ENCODE measurements at places on chromosomes 5 and 9.

- no peaks in the 10 kb centered on the region for H3K4me1 ChIP-seq
- DNase-seq: no peak
- no peaks in the 10 kb centered on the region for H3K27me3 ChIP-seq
- H3K27ac ChIP-seq: no peak overlapping the region
Observed at GRCh38 chr5:59268756-59269415, 624.6 kb downstream of the PDE4D start.

- H3K4me3 ChIP-seq: no peak overlapping the region
- H3K27ac ChIP-seq: no peak overlapping the region
- DNase-seq: no peak
- H3K27me3 ChIP-seq: no peaks in the 10 kb centered on the region
- H3K4me1 ChIP-seq: no peaks in the 10 kb centered on the region
Observed at GRCh38 chr9:86687788-86688187, 259.5 kb downstream of the GAS1 start.

GRCh38 chr5:154351141-154351540 lies 94.7 kb upstream of the SAP30L start:
- no peaks in the 10 kb centered on the region for H3K36me3 ChIP-seq
- no peak overlapping the region for H3K27ac ChIP-seq
- no peak overlapping the region for H3K4me3 ChIP-seq
- no peaks in the 10 kb centered on the region for H3K27me3 ChIP-seq

DNA sequence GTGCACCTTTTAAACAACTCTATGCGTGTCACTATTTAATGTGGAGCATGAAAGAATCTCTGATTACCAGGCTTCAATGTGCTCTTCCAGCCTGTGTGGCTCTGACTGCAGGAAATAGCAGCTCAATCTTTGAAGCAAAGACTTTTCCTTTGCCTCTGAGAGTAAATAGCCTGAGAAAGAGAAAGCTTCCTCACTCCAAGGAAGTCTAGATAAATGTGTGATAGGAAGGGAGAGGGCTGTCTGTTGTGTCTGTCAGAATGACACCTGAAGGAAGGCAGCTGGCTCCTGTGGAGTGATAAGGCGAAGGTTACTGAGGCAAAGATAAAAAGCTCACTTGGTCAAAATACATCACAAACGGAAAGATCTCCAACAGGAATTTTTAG lies 205.3 kb upstream of the HAPLN1 start:
- no peaks in the 10 kb centered on the region for H3K27me3 ChIP-seq
- no peak for DNase-seq
- no peak overlapping the region for H3K4me3 ChIP-seq
- no peaks in the 10 kb centered on the region for H3K4me1 ChIP-seq

DNA sequence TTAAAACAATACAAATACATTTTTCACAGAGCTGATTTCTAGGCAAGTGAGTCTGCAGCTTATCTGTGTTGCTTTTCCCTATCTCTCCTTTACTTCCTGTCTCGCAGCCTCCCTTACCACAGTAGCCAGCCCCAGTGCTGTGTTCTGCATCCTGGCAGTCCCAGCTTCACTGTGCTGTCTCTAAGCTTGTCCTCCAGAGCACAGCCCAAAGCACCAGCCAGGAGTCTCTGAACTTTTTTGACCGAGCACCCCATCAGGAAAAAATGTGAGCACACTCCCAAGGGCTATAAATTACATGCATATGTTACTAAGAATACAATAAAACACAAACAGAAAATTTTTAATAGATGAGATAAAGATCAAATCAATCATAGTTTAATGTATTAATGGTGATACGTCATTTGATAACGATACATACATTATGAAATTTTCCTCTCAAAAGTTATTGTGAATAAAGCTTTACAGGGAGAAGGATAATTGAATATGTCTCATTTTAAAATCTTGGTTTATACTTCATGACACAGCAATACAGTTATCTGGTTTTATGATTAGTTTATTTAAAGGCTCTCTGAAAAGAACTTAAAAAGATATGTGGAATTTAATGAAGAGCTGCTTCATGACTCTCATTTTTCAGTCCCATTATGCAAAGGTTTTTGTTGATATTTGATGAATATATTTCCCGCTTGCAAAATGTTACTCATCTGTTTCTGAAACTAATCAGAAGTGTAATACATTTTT lies 7.3 kb upstream of the RHOBTB3 start:
- H3K4me3 ChIP-seq: no peak overlapping the region
- no peak for DNase-seq
- H3K27me3 ChIP-seq: no peaks in the 10 kb centered on the region
- H3K36me3 ChIP-seq: no peaks in the 10 kb centered on the region
- no peak overlapping the region for H3K27ac ChIP-seq

DNA sequence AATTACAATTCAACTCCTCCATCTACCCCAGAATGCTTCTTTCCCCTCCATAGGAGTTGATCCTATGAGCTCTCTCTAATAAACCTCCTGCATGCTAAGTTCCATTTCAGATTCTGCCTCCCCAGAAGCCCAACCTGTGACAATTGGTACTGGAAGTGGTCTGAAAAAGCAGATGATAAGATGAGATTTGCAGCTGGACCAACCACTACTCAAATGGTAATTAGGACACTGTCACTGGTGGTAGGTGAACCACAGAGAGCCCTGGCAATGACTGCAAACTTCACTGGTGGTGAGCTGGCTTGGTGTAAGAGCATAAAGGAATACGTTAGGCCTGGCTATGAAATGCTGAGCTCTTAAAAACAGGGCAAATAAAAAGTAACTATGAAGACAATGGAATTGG lies 112.6 kb downstream of the ESM1 start:
- no peaks in the 10 kb centered on the region for H3K4me1 ChIP-seq
- H3K36me3 ChIP-seq: no peaks in the 10 kb centered on the region
- no peak overlapping the region for H3K27ac ChIP-seq
- no peaks in the 10 kb centered on the region for H3K27me3 ChIP-seq
- no peak overlapping the region for H3K4me3 ChIP-seq

GRCh38 chr5:64183956-64184355 lies 18.3 kb downstream of the RNF180 start:
- no peaks in the 10 kb centered on the region for H3K4me1 ChIP-seq
- no peaks in the 10 kb centered on the region for H3K27me3 ChIP-seq
- no peaks in the 10 kb centered on the region for H3K36me3 ChIP-seq
- no peak for DNase-seq
- H3K27ac ChIP-seq: no peak overlapping the region

GRCh38 chr9:98797491-98797890 lies 1.1 kb upstream of the ANKS6 start:
- no peak overlapping the region for H3K4me3 ChIP-seq
- no peak overlapping the region for H3K27ac ChIP-seq
- no peaks in the 10 kb centered on the region for H3K27me3 ChIP-seq
- H3K4me1 ChIP-seq: peaks cover 14% of the 10 kb centered on the region
- peak; percentile 11 for DNase-seq
